ENCODE measurements at places on chromosomes 5 and 9.
A peak's percentile ranks its signal among the peaks of the same experiment; 100 is the strongest.

GRCh38 chr9:101566904-101567724 lies 27.7 kb downstream of the PPP3R2 start:
- peak; percentile 49 for DNase-seq

DNA sequence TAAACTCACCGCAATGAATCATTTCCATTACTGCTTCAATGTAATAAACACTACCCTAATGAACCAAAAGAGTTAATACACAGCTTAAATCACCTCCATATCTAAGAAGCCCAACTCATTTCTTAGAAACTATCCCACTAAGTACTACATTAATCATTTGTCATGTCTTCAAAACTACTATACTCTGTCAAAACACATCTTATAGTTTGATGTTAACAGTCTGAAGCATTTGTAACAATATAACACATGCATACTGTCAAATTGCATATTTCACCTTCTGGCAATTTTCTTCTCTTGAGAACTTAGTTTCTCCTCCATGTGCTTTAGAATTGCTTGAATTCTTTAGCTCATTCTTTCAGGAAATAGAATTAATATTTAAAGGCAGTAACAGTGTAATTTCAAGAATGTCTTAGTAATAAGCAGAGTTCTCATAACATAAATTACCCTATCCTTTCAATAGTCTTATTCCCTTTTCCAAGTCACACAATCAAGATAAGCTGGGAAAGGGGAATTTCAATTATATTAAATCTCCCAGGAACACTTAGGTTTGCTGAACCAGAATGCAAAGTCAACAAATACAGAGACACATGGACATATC lies 199.7 kb downstream of the ATPSCKMT start:
- DNase-seq: no peak

DNA sequence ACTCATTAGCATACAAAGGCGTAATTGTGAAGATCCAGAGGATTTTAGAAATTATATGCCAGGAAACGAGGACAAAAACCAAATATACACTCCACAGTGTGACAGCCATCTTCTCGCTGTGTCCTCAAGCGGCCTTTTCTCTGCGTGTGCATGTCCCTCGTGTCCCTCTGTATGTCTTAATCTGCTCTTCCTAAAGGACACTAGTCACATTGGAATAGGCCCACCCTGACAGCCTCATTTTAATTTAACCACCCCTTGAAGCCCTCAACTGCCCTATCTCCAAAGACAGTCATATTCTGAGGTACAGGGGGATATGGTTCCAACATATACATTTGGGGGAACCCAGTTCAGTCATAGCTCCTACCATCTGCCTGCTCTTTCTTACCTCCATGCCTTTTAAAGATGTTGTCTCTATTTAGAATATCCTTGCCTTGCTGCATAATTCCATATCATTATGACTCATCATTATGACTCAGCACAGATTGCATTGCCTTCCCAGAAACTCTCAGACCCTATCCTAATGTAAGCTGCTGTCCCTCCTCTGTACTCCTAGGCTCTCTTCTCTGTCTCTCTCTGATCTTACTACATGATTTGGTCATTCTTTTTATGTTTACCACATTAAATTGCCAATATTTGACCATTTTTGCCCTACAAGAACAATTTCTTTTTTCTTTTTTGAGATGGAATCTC lies 210.9 kb downstream of the AOPEP start:
- peak; percentile 62 for DNase-seq

- no peak for DNase-seq
These were observed 20.4 kb upstream of the UGCG start for GRCh38 chr9:111876179-111876578.

DNA sequence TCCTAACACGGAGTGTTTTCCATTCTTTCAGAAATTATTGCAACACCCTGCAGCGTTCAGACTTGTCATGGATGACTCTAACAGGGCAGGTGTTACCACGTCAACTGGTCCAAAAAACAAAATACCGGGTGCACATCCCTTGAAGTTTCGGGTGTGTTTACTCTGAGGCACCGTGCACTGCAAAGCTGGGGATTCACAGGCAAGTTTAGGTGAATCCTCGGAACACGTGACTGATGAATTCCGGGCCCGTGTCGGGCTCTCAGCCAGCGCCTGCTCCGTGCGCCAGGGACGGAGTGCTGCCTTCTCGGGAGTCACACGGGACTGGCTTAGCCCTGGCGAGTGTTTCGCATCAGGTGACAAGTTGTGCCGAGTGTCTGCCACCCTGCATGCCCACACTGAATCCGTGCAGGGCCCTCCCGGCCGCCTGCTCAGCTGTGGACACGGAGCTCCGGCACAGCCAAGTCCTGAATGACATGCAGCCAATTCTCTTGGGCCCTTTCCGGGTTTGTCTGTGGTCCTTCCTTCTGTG lies 66.0 kb upstream of the IRX4 start:
- no peak for DNase-seq

DNA sequence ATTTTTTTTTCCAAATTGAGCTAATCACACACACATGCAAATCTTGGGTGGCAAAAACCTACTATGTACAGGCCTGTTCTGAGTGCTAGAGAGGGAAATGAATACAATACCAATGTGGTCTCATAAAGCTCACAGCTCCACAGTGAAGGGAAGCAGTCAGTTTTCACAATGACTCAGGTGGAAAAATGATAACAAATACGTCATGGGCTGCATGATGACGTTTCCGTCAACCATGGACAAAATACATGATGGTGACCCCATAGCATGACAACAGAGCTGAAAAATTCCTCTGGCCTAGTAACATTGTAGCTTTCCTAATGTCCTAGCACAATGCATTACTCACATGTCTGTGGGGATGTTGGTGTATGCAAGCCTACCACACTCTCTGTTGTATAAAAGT lies 252.5 kb downstream of the TRIM32 start:
- no peak for DNase-seq

DNA sequence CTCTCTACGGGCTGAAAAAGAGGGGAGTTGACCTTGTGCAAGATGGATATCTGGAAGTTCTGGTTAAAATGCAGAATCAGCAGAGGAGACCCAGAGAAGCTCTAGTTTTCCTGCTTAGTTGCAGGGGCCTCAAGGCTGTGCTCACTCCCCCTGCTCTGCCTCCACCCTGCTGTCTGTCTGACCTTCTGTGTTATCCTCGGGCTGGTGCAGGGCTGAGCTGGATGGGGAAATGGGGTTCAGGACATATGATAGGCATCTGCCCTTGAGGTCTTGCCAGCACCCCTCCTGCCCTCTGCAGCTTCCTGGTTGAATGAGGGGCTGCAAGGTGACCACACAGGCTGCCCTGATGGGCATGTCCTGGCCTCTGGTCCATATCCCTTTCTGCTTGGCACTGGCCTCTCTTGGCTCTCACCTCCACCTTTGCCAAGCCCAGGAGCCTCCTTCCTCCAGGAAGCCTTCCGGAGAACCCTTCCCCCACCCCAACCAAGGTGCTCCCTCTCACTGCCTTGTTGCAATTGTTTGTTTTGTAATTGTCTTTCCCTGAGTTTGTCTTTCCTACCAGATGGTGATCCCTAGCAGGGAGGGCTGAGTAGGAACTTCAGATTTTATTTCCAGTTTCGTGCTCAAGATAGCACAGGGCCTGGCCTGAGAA lies 1.3 kb downstream of the TMEM268 start:
- no peak for DNase-seq

DNA sequence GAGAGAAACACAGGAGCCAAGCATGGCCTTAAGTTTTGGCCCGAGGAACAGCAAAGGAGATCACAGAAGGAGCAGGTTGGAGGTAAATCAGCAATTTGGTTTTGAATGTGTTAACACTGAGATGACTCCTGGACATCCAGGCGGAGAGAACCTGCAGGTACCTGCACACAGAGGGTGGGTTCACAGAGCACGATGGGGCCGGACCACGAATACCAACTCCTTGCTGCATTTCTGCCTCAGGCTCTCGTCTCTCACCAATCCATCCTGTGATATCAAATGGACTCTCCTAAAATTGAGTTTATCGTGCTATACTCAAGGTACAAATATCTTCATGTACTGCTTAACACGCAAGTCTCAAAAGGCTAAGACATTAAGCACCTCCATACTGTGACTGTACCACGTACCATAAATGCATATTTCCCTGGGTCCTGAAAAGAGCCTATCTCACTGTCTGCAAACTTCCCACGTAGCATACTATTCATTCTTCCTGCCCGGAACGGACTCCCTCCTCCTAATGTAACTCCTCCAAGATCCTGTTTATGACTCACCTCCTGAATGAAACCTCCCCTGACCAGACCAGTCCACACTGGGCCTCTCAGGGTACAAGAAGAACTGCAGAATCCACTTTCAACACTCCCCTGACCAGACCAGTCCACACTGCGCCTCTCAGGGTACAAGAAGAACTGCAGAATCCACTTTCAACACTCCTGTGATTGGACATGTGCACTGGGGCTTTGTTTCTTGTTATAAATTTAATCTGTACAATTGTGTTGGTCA lies 380.8 kb upstream of the RFX3 start:
- peak; percentile 79 for DNase-seq

GRCh38 chr9:70205366-70206020 lies 53.3 kb upstream of the SMC5 start:
- DNase-seq: no peak

- no peak for DNase-seq
These were observed 797.0 kb upstream of the CDH10 start for GRCh38 chr5:25441810-25442209.

Measured in ACHN (cell line).